ENCODE measurements at places on chromosomes 11 and 22.

GRCh38 chr11:66607126-66607834, 9.2 kb upstream of the RBM14 start:
- peak; percentile 72 for DNase-seq

DNA sequence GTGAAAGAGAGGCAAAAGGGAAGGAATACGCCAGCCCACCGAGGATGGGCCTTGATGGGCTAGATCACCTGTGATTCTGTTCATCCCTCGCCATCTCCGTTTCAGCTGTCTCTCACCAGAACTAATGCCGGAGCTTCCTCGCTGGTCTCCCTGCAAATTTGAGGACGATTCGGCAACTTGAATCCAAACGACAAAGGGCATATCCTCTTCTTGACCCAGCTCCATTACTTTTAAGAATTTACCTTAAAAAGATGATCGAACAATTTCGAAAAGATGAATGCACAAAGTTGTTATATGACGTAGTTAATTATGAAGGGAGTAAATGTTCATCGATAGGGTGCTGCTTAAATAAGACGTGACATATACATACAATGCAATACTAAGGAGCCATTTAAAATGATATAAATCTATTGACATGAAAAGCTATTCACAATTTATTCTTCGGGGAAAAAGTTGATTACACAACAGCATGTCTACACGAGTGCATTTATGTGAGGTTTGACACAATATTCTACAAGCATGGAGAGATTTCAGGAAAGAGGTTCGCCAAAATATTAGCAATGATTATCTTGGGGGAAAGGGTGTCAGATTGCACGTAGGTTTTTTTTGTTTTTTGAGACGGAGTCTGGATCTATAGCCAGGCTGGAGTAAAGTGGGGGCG, 937 bp upstream of the FAM168A start:
- DNase-seq, result no peak

GRCh38 chr22:50068096-50068495, 10.0 kb upstream of the TTLL8 start:
- no peak for DNase-seq

- DNase-seq, result no peak
Measured at GRCh38 chr11:66979336-66979980, 4.4 kb downstream of the C11orf86 start.

DNA sequence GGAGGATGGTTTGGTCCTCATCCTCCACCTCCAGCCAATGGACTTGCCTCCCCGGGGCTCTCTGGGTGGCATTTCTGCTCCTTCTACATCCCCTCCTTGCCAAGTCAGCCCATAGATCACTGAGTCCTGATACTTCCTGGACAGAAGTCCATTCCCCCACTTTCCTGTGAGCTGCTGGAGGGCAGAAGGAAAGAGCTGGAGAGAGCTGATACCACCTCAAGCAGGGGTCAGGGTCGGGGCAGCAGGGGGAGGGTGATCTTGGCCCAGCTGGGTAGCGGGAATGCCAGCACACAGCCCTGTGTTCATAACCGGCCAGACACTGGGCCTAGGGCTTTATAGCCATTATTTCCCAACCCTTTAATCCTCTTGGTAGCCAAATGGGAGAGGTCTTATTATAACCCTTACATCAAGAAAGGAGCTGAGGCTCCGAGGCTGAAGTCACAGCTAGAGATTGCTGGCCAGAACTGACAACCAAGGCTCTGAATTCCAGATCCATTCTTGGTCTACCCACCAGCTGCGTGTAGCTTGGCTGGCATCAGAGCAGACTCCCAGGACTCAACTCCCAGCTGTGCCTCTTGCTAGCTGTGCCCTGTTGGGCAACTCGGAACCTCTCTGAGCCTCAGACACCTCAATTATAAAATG, 39.9 kb downstream of the CD6 start:
- DNase-seq, result no peak

- no peak for DNase-seq
Measured at GRCh38 chr11:27107548-27107947, 66.9 kb downstream of the BBOX1 start.

- no peak for DNase-seq
Measured at GRCh38 chr11:71472357-71472885, 19.4 kb downstream of the NADSYN1 start.

DNA sequence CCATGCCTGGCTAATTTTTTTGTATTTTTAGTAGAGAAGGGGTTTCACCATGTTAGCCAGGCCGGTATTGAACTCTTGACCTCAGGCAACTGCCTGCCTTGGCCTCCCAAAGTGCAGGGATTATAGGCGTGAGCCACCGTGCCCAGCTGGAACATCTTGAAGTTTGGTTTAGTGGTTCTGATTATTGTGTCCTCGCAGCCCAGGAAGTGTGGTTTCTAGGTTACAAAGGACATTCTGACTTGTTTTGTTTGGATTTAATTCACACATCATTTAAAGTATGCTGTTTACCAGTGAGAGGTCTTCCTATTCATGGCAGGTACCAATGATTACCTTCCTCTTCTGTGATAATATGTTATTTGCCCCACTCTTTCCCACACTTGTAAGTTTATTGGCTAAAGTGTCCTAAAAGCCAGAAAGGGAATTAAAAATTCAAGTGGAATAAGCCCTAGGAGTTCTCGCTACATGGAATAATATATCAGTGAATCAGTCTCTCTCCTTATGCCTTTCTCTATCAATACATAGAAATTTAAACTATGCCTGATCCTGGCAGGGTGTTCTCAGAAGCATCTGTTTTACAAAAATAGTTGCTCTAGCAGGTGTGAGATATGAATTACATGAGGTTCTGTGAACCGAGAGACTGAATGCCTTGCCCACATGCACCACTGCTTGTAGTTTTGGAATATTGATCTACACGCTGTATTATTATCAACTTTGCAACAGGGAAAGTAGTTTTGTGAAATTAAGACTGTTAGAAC, 263.1 kb downstream of the DDX10 start:
- no peak for DNase-seq

GRCh38 chr11:111633756-111634362, 31.6 kb downstream of the SIK2 start:
- DNase-seq, result no peak

GRCh38 chr22:44668190-44668885, 33.7 kb upstream of the PRR5 start:
- no peak for DNase-seq

GRCh38 chr11:1603629-1604028, 4.6 kb downstream of the KRTAP5-3 start:
- DNase-seq, result no peak

- DNase-seq, result no peak
Measured at GRCh38 chr11:12889243-12889642, 119.9 kb upstream of the RASSF10 start.

DNA sequence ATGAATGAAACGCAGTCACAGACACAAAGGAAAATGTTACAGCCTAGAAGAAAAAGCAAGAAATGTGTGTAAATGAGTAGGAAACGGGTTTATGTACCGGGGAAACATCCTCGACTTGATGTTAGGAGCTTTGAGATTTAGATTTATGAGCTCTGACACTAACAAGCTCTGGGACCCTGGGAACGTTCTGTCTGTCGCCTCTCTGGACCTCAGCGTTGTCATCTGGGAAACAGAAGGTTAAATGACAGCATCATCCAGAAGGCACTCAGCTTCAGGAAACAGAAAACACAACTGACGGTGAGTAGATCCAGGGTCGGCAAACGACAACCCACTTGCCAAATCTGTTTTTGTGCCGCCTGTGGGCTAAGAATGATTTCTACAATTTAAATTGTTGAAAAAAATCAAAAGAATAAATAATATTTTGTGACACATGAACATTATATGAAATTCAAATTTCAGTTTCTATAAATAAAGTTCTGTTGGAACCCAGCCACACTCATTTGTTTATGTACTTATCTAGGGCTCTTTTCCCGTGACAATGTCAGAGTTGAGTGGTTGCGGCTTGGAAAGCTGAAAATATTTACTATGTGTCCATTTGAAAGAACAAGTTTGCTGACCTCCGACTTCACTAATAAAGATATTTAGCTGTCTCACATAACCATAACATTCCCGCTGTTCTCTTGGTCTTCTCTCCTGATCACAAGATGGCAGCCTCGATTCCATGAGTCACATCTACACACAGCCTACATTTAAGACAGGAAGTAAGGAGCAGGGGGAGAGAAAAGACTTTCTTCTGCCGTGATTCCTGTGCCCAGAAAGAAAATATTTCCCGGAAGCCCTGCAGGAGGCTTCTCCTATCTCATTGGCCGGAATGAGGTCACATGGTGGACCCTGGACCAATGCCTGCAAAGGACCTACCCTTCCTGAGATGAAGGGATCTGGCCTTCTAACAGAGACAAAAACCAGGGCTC, 47.1 kb upstream of the SYT13 start:
- DNase-seq, result peak; percentile 31

DNA sequence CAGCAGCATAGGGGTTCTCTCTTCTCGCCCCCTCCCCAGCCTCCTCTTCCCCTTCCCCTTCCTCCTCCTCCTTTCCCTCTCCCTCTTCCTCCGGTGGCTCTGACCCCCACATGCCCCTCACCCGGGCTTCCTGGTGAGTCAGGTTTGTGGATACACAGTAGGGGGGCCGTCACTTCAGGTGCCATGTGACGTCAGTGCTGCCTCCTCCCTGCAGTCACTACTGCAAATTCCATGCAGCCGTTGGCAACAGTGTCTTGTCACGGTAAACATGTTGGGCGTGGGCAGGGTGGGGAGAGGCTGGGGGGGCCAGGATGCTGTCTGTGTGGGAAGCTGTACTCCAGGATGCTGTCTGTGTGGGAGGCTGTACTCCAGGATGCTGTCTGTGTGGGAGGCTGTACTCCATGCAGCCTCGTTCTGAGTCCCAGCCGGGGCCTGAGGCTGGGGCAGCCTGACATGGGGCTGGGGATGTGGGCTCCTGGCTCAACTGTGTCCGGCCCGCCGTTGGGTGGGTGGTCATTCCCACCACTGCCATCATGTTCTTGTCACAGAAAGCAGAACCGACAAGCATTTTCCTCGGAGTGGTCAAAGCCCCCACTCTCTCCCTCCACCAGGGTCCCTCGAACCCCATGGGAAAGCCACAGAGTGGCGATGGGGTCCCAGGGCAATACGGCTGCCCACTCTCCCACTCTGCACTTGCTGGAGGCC, 2.4 kb upstream of the MUC2 start:
- DNase-seq, result no peak

DNA sequence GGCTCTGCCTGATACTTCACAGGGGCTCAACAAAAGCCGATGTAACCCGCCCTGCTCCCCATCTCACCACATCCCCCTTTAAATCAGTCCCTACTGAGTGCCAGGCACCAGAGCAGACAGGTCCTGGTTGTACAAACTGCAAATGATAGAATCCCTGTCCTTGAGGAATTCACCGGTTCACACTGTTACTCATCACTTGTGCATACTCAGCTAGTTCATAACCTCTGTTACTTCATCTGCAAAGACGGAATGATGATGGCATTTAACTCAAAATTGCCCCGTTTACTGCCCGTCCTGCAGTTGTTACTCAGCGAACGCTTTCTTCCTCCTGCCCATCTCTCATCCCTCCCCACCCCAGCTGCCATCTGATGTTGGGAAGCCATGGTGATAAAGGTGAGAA, 384.7 kb downstream of the OPCML start:
- no peak for DNase-seq

DNA sequence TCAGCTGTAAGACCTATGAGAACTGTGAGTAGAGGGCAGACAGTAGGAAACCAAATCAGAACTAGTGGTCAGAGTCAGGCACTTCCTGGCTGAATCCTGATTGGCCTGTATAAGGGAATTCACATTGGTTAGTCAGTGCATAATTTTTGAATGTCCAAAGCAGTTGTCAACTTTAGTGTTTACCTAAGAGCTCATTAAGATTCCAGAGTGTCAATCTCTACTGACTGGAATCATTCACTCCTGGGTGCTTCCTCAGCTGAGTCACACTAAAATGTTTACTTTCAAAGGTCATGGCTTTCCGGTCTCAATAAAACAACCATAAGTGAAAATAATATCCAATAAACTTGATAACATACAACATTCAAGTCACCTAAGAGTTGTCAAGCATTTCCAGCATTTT, 306.1 kb downstream of the C11orf87 start:
- DNase-seq, result no peak

DNA sequence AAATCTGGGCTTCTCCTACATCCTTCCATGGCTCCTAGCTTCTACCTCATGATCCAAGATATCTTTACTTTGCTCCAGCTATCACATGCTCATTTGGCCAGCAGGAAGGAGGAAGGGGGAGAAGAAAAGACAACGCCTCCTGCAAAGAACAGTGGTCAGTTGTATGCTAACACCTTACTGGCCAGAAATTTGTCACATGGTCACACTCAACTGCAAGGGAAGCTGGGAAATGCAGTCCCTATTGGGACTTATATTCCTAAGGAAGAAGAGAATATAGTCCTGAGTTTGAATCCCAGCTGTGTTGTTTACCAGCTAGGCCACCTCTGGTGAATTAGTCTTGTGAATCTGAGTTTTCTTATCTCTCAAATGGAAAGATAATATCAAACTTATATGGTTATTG, 272.0 kb downstream of the BLID start:
- no peak for DNase-seq

GRCh38 chr11:33861941-33862589, 29.8 kb downstream of the LMO2 start:
- DNase-seq, result no peak

GRCh38 chr22:45544588-45545170, 42.0 kb downstream of the FBLN1 start:
- DNase-seq, result no peak

DNA sequence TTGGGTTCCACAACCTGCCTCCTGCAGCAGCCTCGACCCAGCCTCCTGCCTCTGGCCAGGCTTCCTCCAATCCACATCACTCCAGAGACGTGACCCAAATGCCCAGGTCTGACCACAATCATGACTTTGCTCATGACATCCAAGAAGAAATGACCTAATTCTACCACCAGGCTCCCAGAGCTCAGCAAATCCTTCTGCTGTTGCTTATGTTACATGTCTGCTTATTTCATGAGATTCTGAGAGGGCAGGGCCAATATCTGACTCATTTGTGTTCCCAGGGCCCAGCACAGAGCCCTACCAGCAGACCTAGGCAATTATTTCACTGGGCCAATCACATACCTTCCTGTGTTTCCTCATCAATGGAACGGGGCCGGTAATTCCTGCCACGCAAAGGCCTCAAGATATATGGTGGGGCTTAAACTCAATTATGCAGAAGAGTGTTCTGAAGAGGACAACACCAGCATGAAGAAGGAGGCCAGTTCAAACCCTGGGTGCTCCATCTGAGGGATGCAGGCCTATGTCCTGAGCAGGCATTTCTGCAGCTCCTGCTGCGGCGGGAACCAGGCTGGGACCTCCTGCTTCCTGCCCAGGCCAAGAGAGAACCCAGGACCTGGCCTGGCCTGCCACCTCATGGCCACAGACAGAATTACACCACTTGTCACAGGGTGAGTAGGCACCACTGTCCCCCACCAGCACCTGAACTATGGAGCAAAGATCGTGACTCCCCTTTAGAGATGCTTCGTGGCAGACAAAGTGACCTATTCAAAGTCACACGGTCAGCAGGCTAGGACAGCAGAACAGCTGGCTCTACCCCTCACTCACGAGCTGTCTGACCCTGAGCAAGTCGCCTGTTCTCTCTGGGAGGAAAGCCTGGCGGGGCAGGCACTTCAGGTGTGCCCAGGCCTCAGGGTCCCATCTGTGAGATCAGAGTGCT, 5.9 kb downstream of the CENPM start:
- DNase-seq, result peak; percentile 84

Measured in muscle of arm (tissue), 14 donors.